Hypothalamus (tissue), 51 donors: ENCODE measurements at places on chromosomes 3 and 15.

DNA sequence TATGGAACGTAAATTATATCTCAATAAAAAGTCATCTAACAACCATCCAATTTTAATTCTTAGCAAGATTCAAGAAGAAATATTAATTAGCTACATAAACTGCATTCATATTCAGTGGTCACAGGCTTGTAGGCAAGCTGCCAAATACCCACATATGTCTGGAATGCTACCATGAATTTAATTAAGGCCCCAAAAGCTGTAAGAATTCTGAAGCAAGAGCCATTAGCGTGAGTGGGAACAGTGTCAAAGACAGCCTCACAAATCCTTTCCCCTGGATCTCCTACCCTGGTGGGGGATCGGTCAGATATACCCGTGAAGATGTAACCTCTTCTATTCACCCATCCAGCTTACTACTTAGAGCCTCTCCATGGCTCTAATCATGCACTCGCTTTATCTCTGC is 40.0 kb downstream of the ATG7 start:
- no peak for DNase-seq

DNA sequence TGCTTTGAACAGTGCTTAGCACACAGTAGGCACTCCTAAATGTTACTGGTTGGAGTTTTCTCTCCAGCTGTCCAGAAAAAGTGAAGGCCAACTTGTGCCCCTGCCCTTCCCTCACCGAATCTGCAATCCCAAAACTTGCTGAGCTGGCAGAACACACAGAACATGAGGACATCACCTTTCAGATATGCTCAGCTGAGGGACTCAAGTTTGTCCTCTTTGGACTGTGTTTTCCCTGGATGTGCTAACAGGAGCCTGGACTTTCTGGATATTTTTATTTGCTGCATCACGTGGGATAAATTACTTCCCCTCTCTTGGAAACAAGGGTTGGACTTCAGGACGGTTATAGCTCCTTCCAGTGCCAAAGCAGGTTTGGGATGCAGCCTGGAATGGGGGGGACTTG is 59.5 kb upstream of the SMAD6 start:
- DNase-seq: no peak

DNA sequence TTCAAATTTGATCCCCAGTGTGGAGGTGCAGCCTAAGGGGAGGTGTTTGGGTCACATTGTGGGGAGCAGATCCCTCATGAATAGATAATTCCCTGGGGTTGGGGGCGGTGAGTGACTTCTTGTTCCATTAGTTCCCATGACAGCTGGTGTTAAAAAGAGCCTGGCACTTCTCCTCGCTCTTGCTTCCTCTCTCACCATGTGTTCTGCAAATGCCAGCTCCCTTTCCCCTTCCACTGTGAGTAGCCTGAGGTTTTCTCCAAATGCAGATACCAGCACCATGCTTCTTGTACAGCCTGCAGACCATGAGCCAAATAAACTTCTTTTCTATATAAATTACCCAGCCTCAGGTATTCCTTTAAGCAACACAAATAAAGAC is 23.1 kb downstream of the RIOX2 start:
- no peak for DNase-seq

GRCh38 chr15:93929375-93930094 is 301.8 kb upstream of the MCTP2 start:
- no peak for DNase-seq

- DNase-seq: no peak
Observed at GRCh38 chr3:56681984-56682461, 1.0 kb downstream of the TASOR start.
